ENCODE measurements at places on chromosomes 4 and X.

- DNase-seq: no peak
Measured at GRCh38 chr4:66855956-66856355, 689.3 kb downstream of the CENPC start.

- DNase-seq: peak; percentile 82
Measured at GRCh38 chrX:15206306-15206705, 63.6 kb downstream of the ASB9 start.

GRCh38 chr4:40046311-40046980 lies 10.2 kb upstream of the N4BP2 start:
- no peak for DNase-seq

GRCh38 chrX:24306440-24306839 lies 7.4 kb downstream of the SUPT20HL2 start:
- DNase-seq: peak; percentile 4

- no peak for DNase-seq
Measured at GRCh38 chr4:177855507-177856197, 413.4 kb upstream of the AGA start.

GRCh38 chrX:110251526-110251925 lies 66.4 kb downstream of the AMMECR1 start:
- no peak for DNase-seq

- DNase-seq: peak; percentile 58
Measured at GRCh38 chrX:153395613-153396319, 5.4 kb downstream of the PNMA6E start.

- no peak for DNase-seq
Measured at GRCh38 chrX:102654696-102655095, 3.4 kb downstream of the GPRASP1 start.

- DNase-seq: no peak
Measured at GRCh38 chr4:151703401-151703800, 57.4 kb downstream of the GATB start.

Data from common myeloid progenitor, CD34-positive (primary cell).